Tibial nerve (tissue), 4 donors: ENCODE measurements at places on chromosomes 6 and 20.

DNA sequence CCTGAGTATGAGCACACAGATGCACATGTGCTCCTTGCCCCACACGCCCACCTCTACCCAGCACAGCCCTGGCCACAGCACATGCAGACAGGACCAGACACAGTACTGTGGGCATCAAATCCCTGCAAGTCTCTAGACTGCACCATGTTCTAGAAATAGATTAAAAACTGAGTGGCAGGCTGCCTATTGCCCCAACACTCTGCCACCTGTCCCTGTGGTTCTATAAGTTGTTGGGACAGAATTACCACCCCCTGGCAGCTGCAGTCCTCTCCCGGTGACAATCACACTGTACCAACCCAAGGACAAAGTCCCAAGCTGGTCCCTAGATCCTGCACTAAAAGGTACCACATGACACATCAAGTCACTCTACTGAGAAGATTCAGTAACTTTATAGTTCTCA lies 70.2 kb downstream of the B3GAT2 start:
- no peak for DNase-seq

GRCh38 chr6:32991972-32992371 lies 17.4 kb downstream of the HLA-DOA start:
- DNase-seq = no peak

- DNase-seq = no peak
These were observed 22.1 kb downstream of the ABHD12 start for GRCh38 chr20:25368526-25368925.

GRCh38 chr6:167137881-167138280 lies 15.0 kb downstream of the CCR6 start:
- no peak for DNase-seq

- no peak for DNase-seq
These were observed 9.8 kb downstream of the RAET1E start for GRCh38 chr6:149888093-149888492.

DNA sequence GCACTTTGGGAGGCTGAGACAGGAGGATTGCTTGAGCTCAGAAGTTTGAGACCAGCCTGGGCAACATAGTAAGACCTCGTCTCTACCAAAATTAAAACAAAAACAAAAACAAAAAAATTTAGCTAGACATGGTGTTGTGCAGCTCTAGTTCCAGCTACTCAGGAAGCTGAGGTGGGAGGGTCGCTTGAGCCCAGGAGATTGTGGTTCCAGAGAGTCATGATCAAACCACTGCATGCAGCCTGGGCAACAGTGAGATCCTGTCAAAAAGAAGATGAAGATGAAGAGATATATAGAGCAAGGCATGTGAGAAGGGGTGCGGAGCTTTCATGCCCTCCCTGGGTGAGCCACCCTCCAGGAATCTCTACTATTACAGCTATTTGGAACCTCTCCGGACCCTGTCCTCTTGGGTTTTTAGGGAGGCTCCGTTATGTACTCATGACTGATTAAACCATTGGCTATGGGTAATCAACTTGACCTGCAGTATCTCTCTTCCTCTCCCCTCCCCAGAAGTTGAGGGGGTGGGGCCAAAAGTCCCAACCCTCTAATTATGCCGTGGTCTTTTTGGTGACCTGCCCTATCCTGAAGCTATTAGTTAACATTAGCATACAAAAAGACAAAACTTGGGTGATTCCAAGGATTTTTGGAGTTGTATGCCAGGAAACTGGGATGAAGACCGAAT lies 9.0 kb downstream of the POLH start:
- no peak for DNase-seq

DNA sequence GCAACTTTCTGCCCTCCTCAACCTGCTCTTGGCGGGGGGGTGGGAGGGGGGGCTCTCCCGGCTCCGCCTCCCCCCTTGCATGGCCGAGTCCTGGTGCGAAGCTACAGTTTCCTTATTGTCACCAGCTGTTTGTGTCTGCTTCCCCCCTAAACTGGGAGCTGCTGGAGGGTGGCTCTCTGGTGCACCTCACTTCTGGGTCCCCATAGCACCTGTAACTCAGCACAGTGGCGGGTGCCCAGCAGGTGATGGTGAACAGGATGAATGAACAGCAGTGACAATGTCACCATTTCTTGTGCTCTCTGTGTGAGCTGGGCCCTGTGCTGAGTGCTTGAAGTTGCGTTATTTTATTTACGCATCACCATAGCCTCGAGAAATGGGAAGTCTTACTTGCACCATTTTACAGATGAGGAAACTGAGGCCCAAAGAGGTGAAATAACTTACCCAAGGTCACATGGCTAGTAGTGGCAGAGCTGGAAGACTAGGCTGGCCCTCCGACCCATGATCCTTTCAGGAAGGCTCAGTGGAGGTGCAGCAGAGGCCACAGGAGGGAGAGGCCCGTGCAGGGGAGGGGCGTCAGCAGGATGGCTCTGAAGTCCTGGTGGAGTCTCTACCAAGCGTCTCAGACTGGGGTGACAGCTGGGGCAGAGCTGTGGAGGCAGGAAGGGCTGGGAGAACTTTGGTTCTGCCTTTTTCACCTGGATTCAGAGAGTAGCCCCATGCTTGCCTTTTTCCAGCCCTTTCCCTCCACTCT lies 41.8 kb downstream of the SRC start:
- no peak for DNase-seq

GRCh38 chr20:60211618-60212463 lies 253.6 kb downstream of the CDH26 start:
- DNase-seq = no peak

DNA sequence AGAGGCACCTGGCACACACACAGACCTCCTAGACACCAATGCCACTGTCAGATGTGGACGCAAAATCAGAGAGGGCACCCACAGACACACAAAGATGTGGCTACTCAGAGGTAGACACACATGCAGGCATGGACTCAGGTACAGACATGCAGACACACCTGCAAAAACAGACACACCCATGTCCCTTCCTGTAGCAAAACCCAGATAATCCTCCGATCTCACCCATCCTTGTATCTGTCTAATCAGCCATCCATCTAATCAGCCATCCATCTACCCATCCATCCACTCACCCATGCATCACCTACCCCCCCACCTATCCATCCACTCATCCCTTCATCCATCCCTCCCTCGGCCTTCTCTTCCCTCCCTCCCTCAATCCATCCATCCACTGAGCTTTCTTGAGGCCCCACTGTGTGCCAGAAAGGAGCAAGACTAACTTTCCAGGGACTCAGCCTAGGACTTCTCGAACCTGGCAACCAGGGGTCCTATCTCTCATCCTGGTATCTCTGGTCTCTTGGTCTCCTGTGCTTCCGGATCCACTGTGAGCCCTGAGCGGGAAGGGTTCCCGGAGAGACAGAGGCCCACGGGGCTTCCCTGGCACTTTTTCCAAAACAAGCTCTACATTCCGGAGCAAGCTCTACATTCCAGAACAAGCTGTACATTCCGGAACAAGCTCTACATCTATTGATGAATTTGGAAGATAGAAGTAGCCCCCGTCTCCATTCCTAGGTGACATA lies 1.1 kb upstream of the TGM2 start:
- no peak for DNase-seq

DNA sequence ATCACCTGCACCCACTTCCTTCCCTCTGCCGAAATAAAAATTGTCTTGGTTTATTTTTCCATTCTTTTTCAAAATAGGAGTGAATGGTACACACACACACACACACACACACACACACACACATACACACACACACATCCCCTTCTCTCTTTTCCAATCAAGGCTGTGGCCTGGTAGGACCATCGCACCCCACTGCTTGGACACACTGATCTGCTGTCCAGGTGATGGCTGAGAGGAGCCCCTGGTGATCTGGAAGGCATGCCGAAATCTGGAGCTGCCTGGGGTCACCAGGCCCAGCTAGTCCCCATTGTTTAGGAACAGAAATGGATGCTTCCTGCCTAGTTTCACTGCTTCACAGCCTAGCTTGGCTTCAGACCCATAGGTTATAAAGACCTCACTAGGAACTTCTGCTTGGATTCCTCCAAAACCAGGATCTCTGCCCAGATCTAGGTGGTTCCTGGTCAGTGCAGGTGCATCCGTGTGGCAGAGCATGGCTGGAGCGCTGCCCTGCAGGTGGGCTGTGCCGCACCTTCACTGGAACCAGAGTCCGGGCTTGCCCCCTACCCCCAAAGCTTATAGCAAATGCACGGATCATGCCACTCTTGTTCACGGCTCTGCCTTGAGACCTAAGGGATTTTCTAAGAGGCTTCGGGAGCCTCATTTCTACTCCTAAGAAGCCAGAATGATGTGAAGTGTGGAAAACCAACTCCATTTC lies 42.9 kb upstream of the DACT2 start:
- DNase-seq = no peak

- DNase-seq = no peak
These were observed 99.6 kb downstream of the MAP3K4 start for GRCh38 chr6:161091151-161091550.
